HEK293T (cell line): ENCODE measurements at places on chromosomes 11 and 22.

GRCh38 chr11:38169286-38169685, 1571.2 kb upstream of the RAG2 start:
- DNase-seq, result no peak

- no peak for DNase-seq
These were observed 148.2 kb downstream of the CHST1 start for GRCh38 chr11:45517171-45517770.

DNA sequence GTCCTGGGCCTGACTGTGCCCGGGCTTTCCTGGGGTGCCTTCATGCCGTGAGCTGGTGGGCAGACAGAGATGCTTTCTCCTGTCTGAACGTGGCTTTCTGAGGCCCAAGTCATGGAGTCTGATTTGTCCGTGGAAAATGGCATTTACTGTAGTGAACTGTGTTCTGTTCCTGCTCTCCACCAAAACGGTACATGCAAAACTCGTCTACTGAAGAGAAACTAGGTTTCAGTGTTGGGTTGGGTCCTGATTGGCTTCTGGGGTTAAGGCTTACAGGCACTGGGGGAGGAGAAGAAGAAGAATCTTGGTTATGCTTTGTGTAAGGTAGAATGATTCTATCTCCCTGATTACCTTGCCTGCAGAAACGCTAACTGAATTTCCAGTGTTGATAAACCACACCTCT, 541.7 kb downstream of the NTM start:
- no peak for DNase-seq

DNA sequence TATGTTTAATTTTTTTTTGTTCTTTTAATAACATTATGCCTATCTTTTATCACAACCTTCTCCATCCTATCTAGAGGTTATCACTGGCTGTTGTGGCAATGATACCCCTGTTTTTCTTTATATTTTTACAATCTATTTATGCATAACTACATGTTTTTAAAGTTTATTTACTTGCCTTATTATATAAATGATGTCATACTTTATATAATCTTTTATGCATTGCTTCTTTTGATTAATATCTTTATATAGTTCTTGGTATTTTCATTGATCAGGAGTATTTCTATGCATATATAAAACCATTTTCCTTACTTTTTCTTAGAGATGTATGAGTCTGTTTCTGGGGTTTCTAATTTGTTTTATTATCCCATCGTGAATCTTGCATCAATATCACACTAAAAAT, 719.8 kb upstream of the RAG2 start:
- DNase-seq, result no peak

GRCh38 chr22:36177160-36177559, 16.6 kb upstream of the APOL3 start:
- DNase-seq, result no peak

GRCh38 chr11:111528557-111528956, 12.0 kb upstream of the LAYN start:
- no peak for DNase-seq

- DNase-seq, result no peak
These were observed 25.4 kb upstream of the GRAMD1B start for GRCh38 chr11:123404676-123405075.

- DNase-seq, result no peak
These were observed 59.6 kb upstream of the PDE3B start for GRCh38 chr11:14584035-14584363.

DNA sequence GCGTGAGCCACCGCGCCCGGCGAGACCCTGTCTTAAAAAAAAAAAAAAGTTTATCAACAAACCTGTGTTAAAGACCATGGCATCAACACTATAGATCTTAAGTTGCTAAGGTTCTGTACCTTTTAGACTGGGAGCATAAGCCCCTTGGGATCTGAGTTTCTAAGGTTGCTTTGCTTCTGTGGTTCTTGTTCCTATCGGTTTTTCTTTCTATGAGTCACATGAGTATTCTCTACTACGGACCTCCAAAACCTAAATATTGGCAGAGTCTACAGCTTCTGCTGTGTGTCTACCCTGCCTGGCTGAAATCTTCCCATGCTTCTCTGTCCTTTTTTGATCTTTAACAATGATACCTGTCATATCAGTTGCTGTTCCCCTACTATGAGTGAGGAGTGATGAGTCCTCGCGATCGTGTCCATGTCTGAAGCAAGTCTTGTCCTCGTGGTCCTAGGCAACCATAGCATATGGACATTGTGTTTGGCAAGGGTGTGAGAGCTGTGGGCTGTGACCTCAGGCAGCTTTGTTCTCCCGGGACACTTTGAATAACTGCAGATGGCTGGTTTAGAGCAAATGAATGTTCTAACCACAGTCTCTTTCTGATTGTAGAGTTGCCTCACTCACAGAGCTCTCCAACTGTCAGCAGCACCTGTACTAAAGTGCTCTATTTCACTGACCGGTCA, 9.0 kb upstream of the DLAT start:
- DNase-seq, result no peak

GRCh38 chr22:50089682-50090411, at the start of gene MOV10L1:
TSS of gene MOV10L1 (plus strand) at chr22:50090006. CDS start at chr22:50090089, 83 bp downstream.
- no peak for DNase-seq

GRCh38 chr11:57432149-57432561, 5.2 kb upstream of the SLC43A3 start:
- no peak for DNase-seq
